SHP77 treated with DMSO at 0.1 percent for 48 hours (cell line): ENCODE measurements at places on chromosomes 13 and 19.
A peak's percentile ranks its signal among the peaks of the same experiment; 100 is the strongest.

DNA sequence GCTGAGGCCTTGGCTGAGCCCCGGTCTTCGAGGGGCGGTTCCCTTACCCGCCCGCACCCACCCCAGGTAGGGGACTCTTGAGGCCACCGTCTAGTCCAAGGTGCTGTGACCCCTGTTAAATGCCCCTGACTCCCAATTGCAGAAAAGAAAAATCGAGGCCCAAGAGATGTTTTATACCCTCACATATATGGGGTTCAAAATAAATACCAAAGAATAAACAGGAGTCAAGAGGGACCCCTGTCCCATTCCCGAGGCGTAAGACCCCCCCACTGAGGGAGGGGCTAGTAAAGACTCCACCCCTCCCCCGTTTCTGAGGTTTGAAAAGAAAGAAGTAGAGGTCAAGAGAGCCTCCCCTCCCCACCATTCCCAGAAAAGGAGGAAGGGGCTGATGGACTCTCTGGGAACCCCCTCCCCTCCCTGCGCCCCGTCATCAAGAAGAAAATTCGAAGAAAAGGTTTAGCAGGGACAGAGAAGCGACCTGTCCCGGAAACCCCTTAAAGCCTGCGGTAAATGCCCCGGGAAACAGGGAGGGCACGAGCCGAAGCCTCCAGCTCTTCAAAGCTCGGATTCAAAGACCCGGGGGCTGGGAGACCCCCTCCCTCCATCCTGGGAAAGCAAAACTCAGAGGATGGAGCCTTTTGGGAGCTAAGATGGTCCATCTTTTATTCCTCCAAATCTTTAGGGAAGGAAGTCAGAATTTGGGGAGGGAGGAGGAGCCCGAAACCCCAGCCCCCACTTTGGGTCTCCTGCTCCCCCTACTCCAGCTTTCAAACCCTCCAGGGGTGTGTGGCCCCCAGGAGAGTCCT is 755 bp upstream of the RAB3A start:
- no peak for DNase-seq

DNA sequence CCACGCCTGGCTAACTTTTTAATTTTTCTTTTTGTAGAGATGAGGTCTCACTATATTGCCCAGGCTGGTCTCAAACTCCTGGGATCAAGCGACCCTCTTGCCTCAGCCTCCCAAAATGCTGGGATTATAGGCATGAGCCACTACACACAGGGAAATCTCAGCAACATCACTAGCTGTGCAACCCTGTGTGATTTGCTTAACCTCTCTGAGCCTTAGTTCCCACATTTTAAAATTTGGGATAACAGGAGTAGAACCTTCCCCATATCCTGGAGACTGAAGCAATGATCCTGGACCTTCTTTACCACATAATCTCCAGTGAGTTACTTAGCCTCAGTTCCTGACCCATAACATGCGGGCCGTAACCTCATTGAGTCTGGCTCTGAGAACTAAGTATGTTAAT is 139.1 kb downstream of the IER2 start:
- no peak for DNase-seq

DNA sequence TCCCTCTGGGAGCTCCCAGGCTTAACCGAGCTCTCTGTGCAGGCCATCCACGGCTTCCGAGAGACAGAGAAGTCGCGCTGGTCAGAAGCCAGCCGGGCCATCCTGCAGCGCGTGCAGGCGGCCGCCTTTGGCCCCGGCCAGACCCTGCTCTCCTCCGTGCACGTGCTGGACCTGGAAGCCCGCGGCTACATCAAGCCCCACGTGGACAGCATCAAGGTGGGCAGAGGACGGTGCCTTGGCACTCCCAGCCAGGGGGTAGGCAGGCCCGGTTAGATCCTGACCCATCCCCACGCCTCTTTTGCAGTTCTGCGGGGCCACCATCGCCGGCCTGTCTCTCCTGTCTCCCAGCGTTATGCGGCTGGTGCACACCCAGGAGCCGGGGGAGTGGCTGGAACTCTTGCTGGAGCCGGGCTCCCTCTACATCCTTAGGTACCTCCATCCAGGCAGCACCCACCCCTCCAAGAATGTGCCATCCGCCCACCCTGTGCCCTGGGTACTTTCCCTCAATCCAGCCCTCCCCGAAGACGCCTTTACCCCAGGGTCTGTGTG is 1.5 kb downstream of the PSPN start:
- DNase-seq, result no peak

DNA sequence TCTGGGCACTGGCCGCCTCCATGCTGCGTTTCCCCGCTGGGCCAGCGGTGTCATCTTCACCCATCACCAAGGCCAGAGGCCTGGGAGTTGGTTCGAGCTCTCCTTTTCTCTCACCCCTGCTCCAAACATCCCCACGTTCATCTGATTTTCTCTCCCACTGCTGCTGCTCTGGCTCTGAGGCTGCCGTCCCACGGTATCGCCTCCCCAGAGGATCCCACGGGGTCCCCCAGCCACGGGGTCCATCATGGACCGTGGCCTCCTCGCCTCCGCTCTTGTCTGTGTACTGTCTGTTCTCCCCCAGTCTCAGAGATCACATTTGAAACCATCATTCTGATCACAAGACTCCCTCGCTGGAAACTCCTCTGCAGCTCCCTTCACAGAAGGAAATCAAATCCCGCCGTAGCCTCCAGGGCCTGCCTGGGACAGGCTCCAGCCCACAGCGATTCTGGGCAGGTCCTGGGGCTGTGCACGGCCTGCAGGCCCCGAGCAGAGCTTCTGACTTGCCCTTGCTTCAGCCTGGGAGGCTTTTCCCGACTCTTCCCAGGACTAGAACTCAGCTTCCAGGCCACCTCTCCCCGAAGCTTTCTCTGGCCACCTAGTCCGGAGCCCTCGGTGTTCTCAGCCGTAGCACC is 64.2 kb downstream of the SOX1 start:
- no peak for DNase-seq

DNA sequence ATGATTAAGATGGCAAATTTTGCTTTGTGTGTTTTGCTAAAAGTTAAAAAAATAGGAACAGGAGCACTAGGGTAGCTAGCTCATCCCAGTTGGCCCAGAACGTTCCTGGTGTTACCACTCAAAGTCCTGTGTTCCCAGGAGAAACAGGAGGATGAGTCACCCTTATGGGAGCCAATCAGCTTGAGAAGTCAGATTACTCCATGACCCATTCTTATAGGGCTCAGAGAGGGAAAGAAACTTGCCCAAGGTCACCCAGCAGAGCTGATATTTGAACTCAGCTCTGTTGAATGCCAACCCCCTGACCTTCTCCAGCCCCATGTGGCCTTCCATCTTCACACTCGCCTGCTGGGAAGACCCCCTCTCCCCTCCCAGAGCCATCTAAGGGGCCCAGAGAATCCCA is 13.0 kb downstream of the NMRK2 start:
- DNase-seq, result no peak

DNA sequence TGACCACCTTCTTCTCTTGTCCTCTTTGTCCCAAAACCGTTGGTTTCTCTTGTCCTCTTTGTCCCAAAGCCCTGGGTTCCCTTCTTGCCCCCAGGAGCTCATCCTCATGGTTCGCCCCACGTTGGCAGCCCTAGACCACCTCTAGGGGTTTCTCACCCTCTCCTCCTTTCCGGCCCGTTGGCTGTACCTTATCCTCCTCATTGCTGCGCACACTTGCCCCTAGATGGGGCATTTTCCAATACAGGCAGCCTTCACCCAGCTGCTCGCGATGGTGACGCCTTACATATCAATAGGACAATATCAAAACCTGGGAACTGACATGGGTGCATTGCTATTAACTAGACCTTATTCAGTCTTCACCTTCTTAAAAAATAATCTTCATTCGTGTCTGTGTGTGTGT is 86.5 kb downstream of the IPO5 start:
- no peak for DNase-seq

DNA sequence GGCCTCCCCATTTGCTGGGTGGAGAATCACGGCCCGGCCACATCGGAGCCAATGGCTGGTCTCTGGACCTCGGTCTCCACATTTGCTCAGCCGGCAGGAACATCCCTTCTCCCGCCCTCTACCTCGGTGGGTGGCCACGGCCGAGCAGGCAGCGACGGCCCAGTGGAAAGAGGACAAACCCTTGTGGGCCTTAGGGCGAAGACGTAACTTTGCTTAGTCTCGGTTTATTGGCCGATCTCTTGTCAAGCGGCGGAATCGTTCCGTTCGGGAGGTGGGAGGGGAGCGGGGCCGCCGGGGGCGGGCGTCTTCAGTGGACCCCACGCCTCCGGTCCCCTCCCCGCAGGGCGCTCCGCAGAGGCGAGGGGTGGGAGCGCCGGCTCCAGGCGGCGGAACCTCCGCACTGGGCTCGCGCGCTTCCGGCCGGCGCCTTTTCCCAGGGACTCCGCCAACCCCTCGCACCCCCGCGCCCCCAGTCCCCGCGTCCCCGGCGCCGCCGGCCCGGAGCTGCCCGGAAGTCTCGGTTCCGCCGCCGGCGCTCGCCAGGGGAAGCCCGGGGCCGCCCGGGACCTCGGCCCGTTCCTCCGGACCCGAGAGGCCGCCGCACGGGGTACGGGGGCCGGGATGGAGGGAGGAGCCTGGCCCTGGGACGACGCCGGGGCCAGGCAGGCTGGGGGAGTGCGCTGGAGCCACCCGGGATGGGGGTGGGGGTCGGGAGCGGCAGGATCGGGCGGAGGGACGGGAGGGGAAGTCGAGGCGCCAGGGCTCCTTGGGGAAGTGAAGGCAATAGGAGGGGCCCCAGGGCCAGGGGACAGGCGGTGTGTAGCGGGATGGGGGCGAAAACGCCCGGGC is at the start of gene ZNF580:
ZNF580 (plus strand) TSS at position 426 of the 849 bp plus-strand sequence. CDS start 1,507 bp downstream, outside the sequence.
- peak; percentile 24 for DNase-seq

- peak; percentile 46 for DNase-seq
These were observed at the start of gene SLITRK1 for GRCh38 chr13:83881917-83882605. Gene SLITRK1 (minus strand): TSS chr13:83882474. CDS start chr13:83881507, 967 bp downstream.

DNA sequence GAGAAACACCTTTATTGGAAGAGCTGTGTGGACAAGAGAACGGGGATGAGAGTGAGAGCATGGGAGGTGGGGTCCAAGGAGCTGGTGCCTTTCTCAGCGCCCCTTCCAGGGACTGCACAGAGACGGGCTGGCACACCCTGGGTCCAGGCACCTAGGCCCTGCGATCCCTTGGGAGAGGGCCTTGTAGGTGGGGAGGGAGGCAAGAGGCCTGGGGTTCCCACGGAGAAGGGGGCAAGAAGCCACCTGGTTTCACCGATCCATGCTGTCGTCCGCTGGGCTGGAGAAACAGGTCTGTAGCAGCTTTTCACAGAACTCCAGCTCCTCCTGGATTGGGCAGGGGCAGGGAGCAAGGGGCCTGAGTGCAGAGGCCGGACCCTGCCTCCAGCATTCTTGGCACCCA is 3.5 kb upstream of the PPP6R1 start:
- DNase-seq, result no peak

- no peak for DNase-seq
These were observed 34.9 kb upstream of the ZNF83 start for GRCh38 chr19:52673014-52673413.

GRCh38 chr19:41435936-41436673 is 3.6 kb downstream of the DMAC2 start:
- no peak for DNase-seq

GRCh38 chr13:27151798-27152599 is 19.6 kb downstream of the USP12 start:
- no peak for DNase-seq

DNA sequence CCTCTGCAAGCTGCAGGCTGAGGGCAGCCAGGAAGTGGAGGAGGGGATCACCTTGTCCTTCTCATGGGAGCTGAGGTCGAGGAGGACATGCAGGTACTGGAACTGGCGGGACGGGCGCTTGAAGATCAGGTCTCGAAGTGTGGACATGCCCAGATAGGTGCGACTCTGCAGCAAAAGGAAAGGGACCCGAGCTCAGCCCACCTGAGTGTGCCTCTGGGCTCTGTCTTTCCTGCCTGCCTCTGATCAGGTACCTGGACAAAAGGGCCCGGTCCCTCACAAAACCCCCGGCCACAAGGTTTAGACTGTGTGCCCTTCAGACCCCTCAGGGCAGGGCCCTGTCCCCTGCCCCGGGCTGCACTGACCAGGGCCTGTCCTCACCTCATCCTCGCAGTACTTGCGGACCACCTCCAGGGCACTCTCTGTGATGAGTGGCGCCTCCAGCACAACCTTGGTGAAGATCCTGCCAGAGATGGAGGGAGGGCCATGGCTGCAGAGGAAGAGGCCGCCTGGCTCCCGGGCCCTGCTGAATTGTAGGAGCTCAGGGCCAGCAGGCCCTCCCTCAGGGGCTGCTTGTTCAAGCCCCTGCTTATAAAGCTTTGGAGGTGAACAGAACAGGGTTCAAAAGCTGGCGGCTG is 12.5 kb upstream of the RSPH6A start:
- no peak for DNase-seq

DNA sequence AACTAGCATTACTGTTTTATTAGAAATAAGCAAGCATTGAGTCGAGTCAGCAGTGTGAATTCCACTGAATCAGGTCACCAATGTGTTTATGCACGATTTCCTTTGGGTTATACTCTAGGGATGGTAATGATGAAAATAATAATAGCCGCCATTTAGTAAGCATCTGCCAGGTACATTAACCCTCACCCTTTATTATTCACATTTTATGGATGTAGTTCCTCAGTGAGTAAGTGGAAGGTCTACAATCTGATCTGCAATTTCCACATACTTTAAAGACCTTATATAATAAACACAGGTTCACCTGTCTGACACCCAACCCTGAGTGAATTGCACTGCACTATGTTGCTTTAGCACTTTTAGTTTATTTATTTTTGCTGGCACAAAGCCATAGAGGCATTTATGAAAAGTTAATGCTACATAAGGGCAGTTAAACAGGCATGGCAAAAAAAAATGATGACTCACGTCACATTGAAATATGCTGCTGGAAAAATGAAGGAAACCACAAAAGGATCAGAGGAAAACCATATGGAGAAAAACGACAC is 122.4 kb downstream of the TRPC4 start:
- peak; percentile 19 for DNase-seq
